ENCODE measurements at places on chromosomes 2 and 18.

- no peak for ATAC-seq
These were observed 3.7 kb upstream of the HTR2B start for GRCh38 chr2:231128541-231128940.

- ATAC-seq = no peak
These were observed 112.5 kb upstream of the NFATC1 start for GRCh38 chr18:79283131-79283810.

- no peak for ATAC-seq
These were observed 314.9 kb downstream of the AFF3 start for GRCh38 chr2:99827296-99827999.

- no peak for ATAC-seq
These were observed 36.4 kb upstream of the PHLPP1 start for GRCh38 chr18:62678847-62679485.

GRCh38 chr2:88239781-88240180 lies 69.6 kb downstream of the THNSL2 start:
- no peak for ATAC-seq

DNA sequence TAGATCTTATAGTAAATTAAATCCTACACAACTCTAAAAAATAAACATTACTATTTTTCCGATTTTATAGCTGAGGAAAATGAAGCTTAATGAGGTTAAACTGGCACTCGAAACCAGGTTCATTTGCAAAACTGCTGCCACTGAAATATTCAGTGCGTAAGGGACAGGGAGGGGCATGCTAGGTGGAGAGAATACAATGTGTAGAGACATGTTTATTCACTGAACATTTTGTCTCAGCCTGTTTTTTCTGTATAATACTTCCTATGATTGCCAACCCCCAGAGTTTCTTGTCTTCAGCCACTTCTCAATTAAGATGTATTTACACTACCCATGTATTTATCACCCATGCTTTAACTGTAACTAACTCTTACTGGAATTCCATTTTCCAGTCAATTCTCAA lies 31.6 kb upstream of the ZNF804A start:
- no peak for ATAC-seq

- ATAC-seq = no peak
These were observed 43.5 kb downstream of the SLC14A2 start for GRCh38 chr18:45658756-45659155.

GRCh38 chr18:26667046-26667445 lies 118.7 kb upstream of the KCTD1 start:
- no peak for ATAC-seq

- no peak for ATAC-seq
These were observed 86.0 kb downstream of the STPG4 start for GRCh38 chr2:47068981-47069627.

DNA sequence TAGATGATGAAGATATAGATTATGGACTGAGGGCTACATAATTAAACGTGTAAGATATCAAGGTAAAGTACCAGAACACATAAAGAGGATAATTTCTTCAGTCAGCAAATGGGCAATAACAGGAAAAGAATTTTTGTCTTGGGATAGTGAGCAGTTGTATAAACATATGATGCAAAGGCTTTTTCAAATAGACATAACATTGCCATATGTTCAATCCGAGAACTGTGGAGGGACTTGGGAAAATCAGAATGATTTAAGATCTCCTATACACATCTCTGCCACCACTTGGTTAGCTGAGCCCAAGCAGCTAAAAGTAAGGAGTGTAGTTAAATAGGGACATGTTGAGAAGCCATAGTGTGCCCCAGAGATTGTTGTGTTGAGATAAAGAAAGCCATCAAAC lies 287.6 kb upstream of the ZNF521 start:
- ATAC-seq = no peak

GRCh38 chr18:9771261-9771976 lies 63.3 kb downstream of the RAB31 start:
- ATAC-seq = peak; percentile 87

DNA sequence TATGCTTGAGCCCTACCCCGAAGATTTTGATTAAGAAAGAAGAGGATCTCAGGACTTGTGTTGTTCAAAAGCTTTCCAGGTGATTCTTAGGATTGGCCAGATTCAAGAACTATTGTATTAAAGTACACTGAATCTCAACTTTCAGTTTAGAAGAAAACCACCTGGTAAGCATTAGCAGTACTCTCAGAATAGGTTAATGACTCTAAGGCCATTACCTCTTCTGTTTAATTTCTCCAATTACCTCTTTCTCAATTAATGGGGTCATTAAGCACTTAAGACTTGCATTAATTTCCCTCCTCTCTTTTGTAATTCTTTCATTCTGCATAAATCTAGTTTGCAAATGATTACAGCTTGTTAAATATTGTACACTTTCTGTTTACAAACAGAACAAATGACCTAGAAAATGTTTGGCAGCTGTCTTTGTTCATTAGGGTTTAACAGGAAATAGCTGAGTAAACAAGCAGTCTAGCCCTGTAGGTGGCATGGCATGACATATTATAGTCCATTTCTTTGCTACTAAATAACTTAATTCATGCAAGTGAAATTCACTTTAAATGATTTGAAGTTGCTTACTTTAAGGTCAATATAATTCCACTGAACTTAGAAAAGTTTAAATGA lies 20.4 kb upstream of the TDRD15 start:
- no peak for ATAC-seq

DNA sequence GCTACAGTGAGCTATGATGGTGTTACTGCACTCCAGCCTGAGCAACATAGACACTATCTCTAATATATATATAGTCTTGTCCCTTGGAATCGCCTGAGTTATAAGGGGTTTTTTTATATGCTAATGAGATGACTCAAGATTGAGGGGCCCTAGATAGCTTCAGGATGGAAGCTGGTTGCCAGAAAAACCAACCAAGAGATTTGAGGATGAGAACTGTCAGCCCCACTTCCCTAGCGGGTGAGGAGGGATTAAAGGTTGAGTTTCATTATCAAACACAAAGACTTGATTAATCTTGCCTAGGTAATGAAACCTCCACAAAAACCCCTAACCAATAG lies 12.6 kb upstream of the GALM start:
- ATAC-seq = no peak

DNA sequence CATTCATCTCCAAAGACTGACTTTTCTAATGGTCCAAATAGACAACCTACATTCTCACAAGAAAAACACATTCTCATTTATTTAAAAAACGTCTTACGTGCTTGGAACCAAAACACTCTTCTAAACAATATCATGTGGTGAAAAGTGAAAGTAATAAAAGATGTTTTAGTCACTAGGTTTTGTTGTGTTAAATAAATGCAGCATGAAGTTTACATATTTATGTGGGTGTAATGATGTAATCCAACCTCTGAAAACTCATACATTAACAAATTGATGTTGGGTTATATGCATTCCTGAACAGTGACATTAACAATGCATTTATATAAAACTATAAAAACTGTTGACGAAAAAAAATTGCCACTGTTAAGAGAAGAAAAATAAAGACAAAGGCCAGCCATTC lies 55.1 kb upstream of the ACVR2A start:
- no peak for ATAC-seq

GRCh38 chr2:43759195-43759594 lies 14.6 kb upstream of the DYNC2LI1 start:
- ATAC-seq = peak; percentile 88

DNA sequence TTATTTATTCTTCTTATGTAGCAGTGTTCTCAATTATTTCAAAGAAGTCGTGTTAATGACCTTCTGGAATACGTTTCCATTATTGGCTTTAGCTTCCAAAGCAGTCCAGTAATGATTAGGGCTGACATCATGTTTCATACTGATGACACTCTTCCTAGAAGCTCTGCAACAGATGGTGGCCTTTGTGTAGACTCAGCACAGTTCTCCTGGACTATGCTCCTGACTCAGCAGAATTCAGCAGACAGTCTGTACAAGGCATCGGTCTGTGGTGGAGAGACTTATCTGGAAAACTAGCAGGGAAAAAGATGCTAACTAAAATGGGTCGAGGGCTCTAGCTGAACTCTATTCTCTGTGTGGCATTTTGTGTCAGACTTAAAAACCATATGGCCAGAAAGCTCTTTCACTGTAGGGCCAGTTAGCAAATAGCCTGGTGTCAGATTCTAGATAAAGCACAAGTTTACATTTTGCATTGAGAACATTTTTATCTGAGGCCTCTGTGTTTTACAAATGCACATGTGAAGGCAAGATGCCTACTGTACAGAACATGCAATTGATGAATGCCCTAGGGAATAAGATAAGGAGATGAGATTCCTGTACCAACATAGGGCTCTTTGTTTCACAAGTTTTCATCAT lies 35.1 kb downstream of the GULP1 start:
- ATAC-seq = no peak

DNA sequence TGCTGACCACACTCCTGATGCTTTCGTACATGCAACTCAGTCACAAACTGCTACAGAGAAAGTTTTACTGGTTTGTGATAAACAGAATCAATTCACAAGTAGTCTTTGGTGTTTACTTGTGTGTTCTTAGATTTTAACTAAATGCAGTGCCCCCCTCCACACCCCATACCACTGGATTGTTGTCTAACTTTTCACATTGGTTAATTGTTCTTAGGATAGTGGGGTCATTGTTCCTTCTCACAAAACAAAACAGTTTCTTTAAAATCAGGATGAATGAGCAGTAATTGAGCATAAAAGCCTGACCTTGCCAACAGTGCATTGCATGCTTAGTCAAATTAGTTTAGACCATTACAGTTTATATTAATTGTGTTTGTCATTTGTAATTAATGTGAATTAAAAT lies 14.1 kb upstream of the PNPT1 start:
- ATAC-seq = no peak

DNA sequence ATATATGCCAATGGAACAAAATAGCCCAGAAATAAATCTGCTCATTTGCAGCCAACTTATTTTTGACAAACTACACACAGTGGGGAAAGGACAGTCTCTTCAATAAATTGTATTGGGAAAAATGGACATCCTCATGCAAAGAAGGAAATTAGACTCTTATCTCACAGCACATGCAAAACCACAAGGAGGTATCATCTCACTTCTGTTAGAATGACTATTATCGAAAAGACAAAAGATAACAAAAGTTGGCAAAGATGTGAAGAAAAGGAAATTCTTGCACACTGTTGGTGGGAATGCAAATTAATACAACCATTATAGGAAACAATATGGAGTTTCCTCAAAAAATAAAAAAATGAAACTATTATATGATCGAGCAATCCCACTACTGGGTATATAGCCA lies 16.3 kb upstream of the WDR75 start:
- no peak for ATAC-seq

GRCh38 chr18:35688757-35689156 lies 107.2 kb downstream of the GALNT1 start:
- ATAC-seq = peak; percentile 25

DNA sequence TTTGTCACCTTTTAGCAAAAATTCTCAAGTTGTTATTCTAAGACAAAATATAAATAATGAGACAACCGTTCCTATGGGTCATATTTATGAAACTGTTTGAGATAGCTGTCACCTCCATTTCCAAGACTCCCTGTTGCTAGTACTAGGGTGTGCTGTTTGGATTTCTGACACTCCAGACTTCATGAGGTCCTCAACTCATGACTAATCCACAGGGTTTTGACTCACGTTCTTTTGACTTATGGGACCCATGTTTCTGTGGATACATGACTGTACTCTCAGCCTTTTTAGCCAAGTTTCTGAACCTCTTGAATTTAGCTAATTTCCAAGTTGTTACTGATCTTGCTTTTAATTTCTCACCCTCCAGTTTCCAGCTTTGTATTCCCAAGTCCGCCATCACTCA lies 178.7 kb upstream of the FAM98A start:
- ATAC-seq = no peak

DNA sequence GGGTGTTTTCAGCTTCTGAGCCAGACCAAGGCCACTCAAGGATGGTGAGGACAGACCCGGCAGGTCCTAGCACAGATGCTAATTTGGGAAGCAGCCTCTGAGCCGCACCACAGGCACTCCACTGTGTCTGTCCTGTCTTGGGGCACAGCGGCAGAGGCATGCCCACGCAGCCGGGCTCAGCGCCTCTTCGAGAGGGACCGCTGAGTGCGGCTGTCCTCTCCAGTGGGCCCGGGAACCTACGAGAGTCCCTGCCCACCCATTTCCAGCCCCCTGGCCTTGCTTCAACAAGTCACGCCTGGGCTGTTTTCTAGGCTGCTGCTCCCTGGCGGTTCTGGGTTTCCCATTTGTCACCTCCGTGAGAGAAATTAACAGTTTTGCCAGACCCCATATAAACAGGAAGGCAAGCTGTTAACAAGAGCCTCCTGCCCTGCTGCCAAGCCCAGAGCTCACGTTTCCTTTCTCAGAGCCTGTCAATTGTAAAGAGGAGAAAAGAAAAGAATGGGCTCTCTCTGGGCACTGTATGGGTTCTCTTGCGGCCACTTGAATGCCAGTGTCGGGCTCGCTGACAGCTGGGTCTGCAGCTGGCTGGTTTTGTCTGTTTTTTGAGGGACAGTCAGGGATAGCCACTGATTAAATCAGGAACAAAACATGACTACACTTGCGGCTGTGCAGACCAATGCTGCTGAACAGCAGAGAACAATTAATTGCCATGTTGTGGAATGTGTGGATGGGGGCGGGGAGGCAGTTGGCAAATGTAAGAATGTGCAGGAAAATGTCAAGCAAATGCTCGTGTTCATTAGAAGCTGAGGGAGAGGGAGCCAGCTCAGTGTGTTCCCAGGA lies 30.6 kb downstream of the TMEM17 start:
- ATAC-seq = no peak

Measured in esophagus mucosa (tissue), 1 donor.